ENCODE measurements at places on chromosomes 16 and 17.

DNA sequence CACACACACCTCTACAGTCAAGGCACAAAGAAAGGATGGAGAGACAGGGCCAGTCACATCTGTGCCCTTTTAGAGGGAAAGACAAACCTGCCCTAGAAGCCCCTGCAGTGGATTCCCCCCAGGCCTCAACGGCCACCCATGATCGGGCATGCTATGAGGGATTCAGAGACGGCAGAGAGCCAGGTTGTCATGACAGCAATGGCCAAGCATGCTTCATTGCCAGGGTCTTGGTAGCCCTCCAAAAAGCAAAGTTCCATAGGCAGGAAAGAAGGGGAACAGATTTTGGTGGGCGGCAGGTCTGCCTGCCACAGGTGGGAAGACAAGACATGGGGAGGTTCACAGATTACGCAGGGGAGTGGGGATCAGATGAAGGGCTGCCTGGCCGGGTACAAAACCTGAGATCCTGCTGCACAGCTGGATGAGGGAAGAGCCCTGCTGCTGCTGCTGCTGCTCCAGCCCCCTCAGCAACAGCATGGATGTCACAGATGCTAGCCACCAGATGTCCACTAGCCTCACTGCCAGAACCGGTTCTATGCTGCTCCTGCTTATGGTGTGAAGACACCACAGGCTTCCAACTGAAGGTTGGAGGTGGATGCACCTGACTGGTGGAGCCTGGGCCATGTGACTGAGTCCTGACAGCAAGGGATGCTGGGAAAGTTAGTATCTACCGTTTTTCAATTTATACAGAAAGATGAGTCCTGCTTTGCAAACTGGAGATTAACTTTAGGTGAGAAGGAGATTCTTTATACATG lies 17.8 kb downstream of the ACTG1 start:
- ATAC-seq = peak; percentile 67

GRCh38 chr16:86824751-86825296 lies 246.5 kb downstream of the FOXL1 start:
- ATAC-seq = no peak

DNA sequence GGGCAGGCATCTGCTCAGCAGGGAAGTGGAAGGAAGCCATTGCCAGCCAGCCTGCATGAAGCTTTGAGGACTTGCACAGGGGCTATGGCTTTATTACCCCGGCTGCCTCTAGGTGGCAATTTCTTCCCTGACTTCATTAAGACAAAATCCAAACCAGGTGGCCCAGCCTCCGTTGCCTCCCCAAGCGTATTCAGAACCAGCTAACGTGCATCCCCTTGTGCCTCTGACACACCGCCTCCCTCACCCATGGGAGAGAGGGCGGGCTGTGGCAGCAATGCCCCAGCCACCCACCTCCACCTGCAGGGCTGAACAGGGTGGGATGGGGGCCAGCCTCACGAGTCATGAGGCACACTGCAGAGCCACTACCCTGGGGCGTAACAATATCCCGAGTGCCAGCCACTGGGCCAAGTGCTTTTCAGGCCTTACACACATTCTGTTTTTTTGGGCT lies 6.8 kb downstream of the KIFC3 start:
- peak; percentile 44 for ATAC-seq

- no peak for ATAC-seq
Measured at GRCh38 chr16:8669481-8669880, 4.9 kb upstream of the ABAT start.

DNA sequence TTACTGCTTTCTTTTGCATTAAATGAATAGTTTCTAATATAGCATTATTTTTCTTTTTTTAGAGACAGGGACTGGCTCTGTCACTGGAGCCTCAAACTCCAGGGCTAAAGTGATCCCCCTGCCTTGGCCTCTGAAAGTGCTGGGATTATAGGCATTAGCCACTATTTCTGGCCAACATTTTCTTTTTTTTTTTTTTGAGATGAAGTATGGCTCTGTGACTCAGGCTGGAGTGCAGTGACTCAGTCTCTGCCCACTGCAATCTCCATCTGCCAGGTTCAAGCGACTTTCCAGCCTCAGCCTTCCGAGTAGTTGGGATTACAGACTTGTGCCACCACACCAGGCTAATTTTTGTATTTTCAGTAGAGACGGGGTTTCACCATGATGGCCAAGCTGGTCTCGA lies 2.0 kb upstream of the DUXB start:
- ATAC-seq = no peak

DNA sequence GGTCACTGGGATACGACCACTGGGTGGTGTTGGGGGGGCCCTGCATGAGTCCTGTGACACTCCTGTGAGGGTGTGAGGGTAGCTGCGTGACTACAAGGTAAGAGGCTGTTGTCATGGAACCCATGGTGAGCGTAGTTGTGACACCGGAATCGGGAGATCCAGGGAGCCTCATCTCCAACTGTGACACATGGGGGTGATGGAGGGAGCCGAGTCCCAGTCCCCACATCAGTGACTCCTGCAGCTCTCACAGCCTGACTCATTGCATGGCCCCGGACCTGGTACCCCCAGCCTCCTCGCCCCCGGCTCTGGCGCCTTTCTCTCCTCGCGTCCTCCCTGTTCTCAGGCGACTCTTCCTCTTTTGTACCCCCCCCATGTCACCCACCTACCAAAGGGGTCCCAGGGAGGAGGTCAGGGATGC lies 14.2 kb downstream of the CDH16 start:
- ATAC-seq = no peak

DNA sequence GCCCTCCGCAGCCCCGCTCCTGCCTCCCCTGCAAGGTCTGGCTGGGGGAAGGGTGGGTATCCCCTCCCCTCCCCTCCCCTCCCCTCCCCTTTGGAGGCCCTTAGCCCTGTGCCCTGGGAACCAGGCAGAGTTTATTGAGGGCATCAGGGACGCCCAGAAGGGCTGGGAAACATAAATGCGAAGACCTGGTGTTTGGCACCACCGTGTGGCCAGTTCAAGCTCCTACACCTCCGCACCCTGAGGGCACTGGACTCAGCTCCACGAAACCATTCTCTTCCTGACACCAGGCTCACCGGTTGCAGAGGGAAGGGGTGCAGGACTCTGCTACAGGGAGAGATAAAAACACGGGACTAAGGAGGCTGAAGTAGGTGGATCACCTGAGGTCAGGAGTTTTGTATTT lies 1.0 kb upstream of the AIPL1 start:
- peak; percentile 82 for ATAC-seq

DNA sequence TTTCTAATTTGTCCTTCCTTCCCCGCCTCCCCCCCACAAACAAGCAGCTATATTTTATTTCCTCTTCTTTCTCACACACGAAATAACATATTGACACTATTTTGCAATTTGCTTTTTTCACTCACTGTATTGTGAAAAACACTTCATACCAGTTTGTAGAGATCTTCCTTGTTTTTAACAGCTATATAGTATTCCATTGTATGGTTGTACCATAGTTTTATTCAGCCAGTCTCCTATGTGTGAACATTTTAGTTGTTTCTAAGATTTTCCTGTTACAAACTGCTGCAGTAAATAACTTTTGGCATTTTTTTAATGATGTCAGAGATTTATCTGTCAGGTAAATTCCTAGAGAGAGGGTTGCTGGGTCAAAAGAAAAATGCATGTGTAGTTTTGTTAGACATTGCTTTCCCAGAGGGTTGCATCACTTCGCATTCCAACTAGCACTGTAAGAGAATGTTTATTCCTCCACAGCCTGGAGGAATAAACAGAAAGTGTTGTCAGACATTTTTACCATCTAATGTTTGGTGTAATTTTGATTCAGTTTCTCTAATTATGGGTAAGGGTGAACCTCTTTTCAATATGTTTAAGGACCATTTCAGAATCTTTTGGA lies 101.2 kb downstream of the MRTFB start:
- no peak for ATAC-seq

DNA sequence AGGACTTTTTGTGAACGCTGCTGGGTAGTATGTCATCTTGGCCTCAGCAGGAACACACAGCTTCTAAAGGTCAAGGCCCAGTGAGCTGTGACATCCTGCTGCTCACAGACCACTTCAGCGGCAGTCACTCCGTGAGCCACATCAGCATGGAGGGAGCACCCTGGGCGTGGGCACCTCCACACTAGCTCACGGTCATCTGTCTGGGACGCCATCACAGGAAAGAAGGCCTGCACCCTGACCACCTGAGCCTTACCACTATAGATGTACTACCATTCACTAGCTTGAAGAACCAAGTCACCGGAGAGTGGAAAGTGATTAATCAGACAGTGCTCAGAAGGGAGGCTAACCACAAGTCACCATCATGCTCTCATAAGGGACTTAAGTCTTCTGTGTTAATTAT lies 3.3 kb downstream of the AXIN1 start:
- ATAC-seq = peak; percentile 25

DNA sequence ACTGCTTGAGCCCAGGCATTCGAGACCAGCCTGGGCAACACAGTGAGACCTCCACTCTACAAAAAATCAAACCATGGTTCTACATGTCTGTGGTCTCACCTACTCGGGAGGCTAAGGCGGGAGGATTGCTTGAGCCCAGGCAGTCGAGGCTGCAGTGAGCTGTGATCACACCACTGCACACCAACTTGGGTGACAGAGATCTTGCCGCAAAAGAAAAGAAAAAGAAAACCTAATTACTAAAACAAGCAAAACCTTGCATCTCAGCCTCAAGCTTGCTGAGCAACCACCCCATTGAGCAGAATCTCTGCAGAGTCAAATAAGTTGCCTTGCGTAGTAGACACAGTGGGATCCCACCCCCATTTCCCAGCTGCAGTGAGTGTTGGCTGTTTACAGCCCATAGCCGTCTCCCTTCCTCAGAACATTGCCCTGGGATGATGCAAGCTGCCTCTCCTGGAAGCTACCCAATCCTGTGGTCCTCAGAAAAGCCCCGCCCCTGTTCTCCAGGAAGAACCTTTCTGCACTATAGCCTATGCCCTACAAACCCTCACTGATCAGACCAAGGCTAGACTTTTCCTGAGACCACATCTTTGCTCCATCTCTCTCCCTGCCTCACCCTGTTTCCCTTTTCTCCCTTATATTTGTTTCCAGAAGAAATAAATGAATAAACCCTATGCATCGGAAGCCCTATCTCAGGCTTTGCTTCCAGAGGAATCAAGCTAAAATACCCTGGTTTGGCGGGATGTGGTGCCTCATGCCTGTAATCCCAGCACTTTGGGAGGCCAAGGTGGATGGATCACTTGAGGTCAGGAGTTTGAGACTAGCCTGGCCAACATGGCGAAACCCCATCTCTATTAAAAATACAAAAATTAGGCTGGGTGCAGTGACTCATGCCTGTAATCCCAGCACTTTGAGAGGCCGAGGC lies 16.7 kb upstream of the ERN2 start:
- no peak for ATAC-seq

DNA sequence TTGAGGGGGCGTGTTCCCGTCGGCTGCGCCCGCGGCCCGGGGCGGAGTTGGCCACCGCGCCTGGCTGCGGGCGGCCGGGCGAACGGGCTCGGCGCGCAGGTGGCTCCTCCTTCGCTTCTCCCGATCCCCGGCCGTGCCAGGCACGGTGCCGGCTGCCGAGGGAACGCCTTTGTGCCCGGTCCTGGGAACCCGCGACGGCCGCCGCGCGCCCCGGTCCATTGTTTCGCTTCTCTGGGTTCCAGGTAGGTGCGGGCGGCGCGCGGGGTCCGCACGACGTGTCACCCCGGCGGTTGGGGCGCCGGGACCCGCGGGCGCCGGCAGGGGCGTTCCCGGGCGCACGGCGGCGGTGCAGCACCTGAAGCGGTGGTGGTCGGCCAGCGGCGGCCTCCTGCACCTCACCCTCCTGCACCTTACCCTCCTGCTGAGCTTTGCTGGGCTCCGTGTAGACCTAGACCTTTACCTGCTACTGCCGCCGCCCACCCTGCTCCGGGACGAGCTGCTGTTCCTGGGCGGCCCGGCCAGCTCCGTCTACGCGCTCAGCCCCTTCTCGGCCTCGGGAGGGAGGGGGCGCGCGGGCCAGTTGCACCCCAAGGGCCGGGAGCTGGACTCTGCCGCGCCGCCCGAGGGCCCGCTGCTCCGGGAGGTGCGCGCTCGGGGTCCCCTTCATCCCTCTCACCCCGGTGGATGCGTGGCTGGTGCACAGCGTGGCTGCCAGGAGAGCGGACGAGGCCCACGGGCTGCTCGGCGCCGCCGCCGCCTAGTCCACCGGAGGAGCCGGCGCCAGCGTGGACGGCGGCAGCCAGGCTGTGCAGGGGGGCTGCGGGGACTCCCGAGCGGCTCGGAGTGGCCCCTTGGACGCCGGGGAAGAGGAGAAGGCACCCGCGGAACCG lies 99.9 kb downstream of the EFCAB13 start:
- ATAC-seq = peak; percentile 35

GRCh38 chr17:44417553-44417952 lies 28.1 kb upstream of the ITGA2B start:
- peak; percentile 98 for ATAC-seq

DNA sequence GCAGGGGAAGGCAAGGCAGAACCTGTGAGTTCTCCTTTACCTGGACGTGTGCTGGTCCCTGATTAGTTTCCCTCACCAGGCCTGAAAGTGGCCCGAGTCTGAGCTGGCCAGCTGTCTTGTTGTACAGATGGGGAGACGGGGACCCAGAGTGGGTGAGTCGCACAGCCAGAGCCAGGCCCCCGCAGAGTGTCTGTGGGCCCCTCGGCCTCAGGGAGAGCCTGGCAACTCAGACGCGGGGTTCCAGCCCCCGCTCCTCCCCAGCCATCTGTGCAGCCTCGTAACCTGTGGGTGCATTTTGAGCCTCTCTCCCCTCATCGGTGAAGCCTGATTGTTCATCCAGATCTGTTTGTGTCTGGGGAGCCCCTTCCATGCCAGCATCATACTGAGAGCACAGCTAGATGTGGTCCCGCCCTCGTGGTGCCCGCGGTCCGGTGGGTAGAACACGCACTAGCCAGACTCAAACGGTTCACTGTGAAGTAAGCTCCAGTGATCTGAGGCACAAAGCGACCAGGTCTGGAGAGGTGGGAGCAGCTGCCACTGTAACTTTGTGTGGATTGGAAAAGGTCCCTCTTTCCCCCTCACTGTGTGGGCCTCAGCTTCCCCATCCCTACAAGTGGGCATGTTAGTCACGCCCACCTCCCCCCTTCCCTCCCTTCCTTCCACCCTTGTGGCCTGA lies 6.0 kb upstream of the NDRG4 start:
- ATAC-seq = no peak

- ATAC-seq = no peak
Measured at GRCh38 chr17:73249700-73250099, 12.0 kb downstream of the CPSF4L start.

- peak; percentile 78 for ATAC-seq
Measured at GRCh38 chr17:46035112-46035818, 36.2 kb downstream of the STH start.

- ATAC-seq = no peak
Measured at GRCh38 chr16:12099451-12100123, 123.1 kb downstream of the SNX29 start.

GRCh38 chr17:21361020-21361809 lies 14.9 kb upstream of the KCNJ12 start:
- no peak for ATAC-seq

GRCh38 chr17:74584292-74585060 lies 7.6 kb downstream of the CD300LD start:
- ATAC-seq = no peak

Data from activated T-helper 17 cell treated with anti-CD3 and anti-CD28 coated beads, Interleukin-2, amount 50 U/mL, for 72 hours (primary cell).